ENCODE measurements at places on chromosomes 7 and 10. TPM values are rescaled to one million over a fixed set of nuclear protein-coding genes. Genes with fewer than 3 reads are reported as not detected.

DNA sequence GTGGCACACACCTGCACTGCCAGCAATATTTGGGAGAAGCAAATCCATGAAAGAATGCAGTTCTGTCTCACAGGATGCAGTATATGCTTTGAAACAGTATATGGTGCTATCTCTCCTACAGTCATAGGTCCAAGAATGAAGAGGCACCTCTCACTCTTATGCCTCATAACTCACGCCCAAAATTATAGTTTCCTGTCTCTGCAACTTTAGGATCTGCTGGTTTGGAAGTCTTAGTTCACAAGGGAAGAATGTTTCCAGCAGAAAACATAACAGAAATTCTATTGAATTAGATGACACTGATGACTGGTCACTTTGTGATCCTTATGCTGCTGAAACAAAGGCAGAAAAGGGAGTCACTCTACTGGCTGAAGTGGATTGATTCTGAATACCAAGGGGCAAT is 5.7 kb downstream of the C10orf67 start:
- no peak for DNase-seq

GRCh38 chr7:149707448-149707886 is 65.9 kb downstream of the ZNF467 start:
- DNase-seq: no peak

DNA sequence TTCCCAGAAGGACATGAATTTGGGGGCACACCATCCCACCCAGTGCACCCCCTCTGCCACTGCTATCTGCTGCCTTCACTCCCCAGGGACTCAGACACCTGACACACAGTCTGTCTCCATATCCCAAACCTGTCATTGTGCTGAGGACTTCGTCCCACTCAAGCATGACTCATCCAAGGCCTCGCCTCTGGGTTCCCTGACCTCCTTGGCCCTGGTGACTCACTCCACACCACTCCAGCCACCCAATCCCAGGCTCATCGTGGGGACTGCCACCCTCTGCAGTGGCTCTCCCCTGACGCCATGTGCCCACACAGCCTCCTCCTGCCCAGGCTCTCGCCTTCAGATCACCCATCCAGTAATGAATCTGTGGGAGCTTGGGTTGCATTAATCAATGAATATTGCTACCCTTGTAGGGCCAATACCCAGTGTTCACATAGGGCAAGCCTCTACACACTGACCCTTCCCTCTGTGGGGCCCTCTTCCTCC is 6.6 kb upstream of the INSIG1 start:
- DNase-seq: no peak

GRCh38 chr7:126398851-126399529 is 853.8 kb downstream of the GRM8 start:
- DNase-seq: no peak

DNA sequence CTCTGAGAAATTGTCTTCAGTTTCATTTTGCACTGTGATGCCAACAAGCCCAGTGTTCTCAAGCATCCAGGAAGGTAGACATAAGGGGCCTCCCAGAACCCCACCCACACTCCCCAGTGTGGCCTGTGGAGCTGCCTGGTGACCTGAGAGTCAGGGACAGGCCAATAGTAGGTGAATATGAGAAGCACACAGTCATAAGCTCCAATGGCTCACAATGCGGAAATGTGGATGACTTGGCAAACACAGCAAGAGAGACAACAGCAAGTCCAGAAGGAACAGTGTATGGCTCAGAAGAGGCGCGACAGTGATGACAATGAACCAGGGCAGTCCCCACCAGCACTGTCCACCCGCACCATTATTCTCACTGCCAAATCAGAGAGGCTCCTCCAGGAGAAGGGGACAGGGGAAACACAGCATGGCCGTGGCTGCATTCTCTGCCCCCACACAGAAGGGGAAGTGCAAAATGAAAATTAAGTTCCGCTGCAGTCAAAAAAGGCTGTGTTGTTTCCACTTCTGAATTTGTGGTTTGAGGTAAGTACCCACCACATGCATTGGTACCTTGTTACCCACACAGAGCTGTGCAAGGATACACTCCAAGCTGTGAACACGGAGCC is 419.8 kb downstream of the GRID1 start:
- no peak for DNase-seq

PALD1 gene
- 34.8 TPM for total RNA-seq

GRID2IP gene
- not detected for total RNA-seq

- peak; percentile 69 for DNase-seq
Observed at GRCh38 chr7:8436965-8437364, 3.6 kb downstream of the NXPH1 start.

DNA sequence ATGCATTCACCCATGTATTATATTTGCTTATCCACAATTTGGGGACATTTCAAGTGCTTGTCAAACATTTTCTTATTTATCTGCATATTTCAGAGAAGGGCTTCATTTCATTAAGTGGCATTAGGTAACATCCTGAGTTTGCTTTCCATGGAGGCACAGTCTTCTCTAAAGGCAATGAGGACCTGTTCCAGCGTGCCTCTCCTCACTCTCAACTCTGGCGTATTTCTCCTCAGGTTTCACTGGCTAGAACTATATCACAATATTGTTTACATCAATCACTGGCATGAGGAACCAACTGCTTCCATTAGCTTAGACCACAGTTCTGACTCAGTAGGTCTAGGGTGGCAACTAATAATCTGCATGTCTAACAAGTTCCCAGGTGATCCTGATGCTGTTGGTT is 177.2 kb downstream of the TAX1BP1 start:
- DNase-seq: no peak

ABLIM1 gene
- 1.5 TPM for total RNA-seq

DNA sequence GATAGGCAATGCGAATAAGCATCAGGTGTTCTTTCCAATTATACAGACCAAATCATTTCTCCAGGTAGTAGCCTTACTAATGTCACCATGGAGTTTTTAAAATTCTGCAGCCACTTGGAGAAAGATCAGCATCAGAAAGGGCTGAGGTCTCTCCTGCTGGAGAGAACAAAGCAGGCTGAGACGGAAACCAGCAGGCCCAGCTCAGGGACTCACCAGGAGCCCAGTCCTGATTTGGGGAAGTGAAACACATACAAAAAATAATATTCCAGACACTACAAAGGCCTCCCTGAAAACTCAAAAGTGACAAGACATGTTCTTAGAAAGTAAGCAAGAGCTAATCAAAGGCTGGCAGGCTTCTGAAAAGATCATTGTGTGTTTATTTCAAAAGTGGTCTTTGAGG is 207.1 kb upstream of the GHITM start:
- no peak for DNase-seq

DNA sequence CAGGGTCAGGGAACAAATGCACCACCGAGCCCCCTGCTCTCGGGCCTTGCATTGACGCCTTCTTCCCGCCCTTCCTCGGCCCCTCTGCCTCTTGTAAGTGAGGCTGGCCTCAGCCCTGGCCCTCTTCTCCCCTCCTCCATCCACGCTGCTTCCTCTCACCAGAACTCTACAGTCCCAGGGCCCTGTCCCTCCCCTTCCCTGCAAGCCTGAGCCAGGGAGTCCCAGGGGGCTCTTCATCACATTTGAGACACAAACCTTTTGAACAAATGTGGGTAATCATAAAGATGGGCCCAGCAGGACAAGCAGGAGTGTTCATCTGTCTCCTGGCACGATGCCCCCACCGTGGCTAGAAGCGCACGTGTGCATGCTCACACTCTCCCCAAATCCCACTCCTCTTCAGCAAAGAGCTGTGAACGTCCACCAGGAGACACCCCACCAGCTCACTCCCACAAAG is 57.7 kb downstream of the SLIT1 start:
- DNase-seq: peak; percentile 41

GRCh38 chr7:128919881-128920799 is 9.6 kb upstream of the KCP start:
- no peak for DNase-seq

DNA sequence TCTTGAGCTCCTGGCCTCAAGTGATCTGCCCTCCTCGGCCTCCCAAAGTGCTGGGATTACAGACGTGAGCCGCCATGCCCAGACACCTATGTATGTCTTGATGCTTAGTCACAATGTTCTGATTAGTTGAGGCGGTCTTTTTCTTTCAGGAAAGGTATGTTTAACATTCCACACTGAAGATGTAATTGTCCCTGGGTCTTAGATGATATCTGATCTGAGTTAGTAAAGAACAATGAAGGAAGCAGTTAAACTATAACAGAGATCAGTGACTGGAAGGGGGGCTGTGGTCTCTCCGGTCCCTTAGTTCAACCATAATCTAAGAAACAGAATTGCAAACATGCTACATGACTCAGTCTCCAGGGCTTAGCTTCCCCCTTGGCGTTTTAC is 31.5 kb upstream of the SH2D4B start:
- no peak for DNase-seq

ARHGEF35 gene
- not detected for total RNA-seq

- no peak for DNase-seq
Observed at GRCh38 chr7:132930881-132931280, 151.0 kb downstream of the CHCHD3 start.

PIK3AP1 gene
- 0.51 TPM for total RNA-seq

- DNase-seq: no peak
Observed at GRCh38 chr10:100482834-100483185, 20.0 kb downstream of the WNT8B start.

DNA sequence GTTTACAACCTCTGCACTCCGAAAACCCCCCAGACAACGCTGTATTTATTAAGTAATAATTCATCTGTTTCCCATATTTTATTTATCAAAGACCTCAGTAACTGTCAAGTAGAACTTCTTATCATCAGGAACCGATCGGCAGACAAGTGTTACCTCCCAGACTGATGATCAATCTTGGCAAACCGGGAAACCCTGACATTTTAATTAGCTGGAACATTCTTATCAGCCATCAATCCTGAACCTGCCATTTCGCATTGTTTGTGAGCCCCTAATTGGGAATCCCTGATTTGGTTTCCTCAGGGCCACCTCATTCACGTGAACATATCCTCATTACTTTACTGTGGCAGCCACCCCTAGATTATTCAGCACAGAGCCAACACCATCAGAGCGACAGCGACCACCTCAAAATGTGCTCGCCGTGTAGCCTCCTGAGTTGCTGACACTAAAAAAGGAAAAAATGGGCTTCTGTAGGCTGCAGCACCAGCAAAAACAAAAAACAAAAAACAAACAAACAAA is 93.6 kb upstream of the SDK1 start:
- DNase-seq: no peak

Measured in G401 (cell line).